Left renal cortex interstitium (tissue), 4 donors: ENCODE measurements at places on chromosomes 4 and X. TPM values are rescaled to one million over a fixed set of nuclear protein-coding genes. Genes with fewer than 3 reads are reported as not detected.
A peak's percentile ranks its signal among the peaks of the same experiment; 100 is the strongest.

Gene XG
- polyA plus RNA-seq = 0.19 TPM

Gene VSIG1
- 0.99 TPM for polyA plus RNA-seq

- no peak for DNase-seq
Measured at GRCh38 chr4:23234018-23234417, 541.3 kb downstream of the GBA3 start.

- DNase-seq = no peak
Measured at GRCh38 chrX:7318241-7318640, 170.3 kb upstream of the PUDP start.

- DNase-seq = no peak
Measured at GRCh38 chr4:26558166-26558895, 25.6 kb upstream of the TBC1D19 start.

Gene MXRA5
- 8.7 TPM for polyA plus RNA-seq

Gene AMOT
- 85.2 TPM for polyA plus RNA-seq

GRCh38 chr4:165378745-165379677 is at the start of gene CPE:
TSS of gene CPE (plus strand) at chr4:165379008. CDS start at chr4:165379222, 214 bp downstream.
- DNase-seq = peak; percentile 68

Gene KLB
- polyA plus RNA-seq = 0.13 TPM

Gene SPANXA2
- not detected for polyA plus RNA-seq

- DNase-seq = no peak
Measured at GRCh38 chr4:69323284-69323683, 43.0 kb downstream of the UGT2B28 start.

DNA sequence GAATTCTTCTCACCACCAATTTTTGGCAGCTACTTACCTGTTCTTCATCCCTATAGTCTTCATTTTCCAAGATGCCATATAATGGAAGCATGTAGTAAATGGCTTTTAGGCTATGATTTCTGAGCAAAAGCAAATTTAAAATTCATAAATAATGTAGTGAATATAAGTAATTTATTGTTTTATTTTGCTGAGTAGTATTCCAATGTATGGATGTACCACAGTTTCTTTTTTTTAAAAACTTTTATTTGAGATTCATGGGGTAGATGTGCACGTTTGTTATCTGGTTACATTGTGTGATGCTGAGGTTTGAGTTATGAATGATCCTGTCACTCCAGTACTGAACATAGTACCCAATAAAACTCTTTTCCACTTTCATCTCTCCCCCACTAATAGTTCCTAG is 369.1 kb downstream of the IL15 start:
- no peak for DNase-seq

DNA sequence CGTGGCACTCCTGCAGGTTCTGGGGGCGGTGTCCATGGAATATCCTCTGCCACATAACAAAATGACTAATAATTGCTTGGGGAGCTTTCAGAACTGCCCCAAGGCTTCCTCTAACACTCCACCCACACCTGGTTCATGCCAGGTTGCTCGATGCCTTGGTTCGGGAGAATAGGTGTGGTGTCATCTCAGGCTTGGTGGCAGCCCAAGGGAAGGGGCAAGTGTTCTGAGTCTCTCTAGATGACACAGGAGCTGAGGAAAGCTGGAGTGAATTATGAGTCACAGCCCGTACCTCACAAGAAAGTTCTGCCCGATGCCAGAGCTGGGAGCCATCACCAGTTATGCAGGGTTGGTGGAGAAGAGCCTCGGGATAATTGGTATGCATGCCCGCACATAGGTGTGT is 14.7 kb downstream of the FTSJ1 start:
- DNase-seq = no peak

GRCh38 chrX:66030505-66031317 is 9.2 kb downstream of the VSIG4 start:
- no peak for DNase-seq

DNA sequence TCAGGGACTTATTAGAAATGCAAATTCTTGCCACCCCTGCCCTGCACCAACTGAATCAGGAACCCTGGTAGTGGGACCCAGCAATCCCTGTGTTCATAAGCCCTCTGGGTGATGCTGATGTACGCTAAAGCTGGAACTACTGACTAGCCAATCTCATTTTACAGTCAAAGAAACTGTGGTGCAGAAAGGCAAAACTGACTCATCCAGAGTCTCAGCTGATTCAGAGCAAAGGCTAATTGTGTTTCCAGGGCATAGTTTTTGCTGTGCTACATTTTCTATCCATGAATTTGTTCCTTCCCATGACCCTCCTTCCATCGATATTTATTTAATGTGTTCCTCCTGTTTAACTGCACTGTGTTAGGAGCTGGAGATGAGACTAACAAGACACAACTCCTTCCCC is 207.5 kb downstream of the REPS2 start:
- no peak for DNase-seq

- no peak for DNase-seq
Measured at GRCh38 chrX:97692575-97692974, 808.9 kb downstream of the RPA4 start.

DNA sequence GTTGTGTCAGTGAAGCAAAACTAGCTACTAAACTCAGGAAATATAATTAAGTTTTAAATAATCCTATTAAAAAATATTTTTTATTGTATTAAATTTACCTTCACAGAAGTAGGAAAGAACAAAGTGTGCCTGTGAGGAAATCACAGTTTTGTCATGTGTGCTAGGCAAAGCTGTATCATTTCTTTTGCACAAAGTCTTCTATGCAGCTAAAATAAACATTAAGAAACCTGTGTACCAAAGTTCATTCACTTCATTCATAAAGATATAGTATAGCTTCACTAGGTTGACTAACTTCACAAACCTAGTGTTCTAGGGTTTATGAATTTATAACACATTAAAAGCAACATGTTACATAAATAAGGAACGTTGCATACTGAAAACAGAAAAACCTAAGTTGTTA is 131.0 kb downstream of the PDS5A start:
- DNase-seq = no peak

Gene GPC3
- 1,204 TPM for polyA plus RNA-seq

- DNase-seq = no peak
Measured at GRCh38 chr4:139606579-139607501, 50.8 kb upstream of the SETD7 start.

- no peak for DNase-seq
Measured at GRCh38 chrX:101290957-101291603, at the start of gene TAF7L. TSS of gene TAF7L (minus strand) at chrX:101291334. CDS start at chrX:101287543, 3,791 bp downstream.

GRCh38 chr4:64407000-64407399 is 2.2 kb downstream of the TECRL start:
- DNase-seq = no peak

DNA sequence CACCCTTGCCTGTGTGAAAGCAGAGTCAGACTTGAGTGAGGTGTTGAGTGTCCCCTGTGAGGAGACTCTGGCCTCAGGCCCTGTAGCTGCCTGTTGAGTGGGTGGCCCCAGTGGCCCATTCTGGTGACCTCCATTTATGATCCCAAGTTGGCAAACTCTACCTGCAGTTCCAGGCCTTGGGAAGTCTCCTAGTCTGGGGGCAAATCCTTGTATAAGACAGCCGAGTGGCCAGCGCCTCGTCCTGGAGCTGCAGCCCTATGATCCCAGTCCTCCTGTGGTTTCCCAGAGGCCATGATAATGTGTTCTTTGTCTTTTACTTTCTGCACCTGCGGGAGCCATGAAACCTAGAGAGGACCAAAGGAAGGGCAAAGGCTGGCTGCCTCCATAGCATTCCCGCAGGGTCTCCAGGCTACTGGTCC is 58.7 kb downstream of the NBDY start:
- DNase-seq = no peak

DNA sequence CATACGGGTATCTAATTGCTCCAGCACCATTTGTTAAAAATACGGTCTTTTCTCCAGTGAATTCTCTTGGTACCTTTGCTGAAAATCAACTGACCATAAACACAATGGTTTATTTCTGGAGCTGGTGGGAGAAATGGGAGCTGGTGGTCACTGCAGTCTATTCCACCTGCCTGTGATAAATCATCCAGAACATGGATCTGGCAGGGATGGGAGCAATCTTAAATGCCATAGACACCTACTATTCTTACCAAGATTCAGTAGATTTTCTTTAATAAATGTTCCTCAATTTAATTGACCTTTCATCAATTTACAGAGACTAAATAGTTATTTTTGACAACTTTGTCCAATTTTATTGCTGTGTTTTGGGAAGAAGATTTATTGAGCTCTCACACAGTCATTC is 68.1 kb downstream of the SLC9A7 start:
- DNase-seq = no peak

- no peak for DNase-seq
Measured at GRCh38 chr4:13597141-13597540, 30.4 kb downstream of the BOD1L1 start.

GRCh38 chrX:9897761-9898161 is 69.4 kb upstream of the CLDN34 start:
- DNase-seq = no peak

DNA sequence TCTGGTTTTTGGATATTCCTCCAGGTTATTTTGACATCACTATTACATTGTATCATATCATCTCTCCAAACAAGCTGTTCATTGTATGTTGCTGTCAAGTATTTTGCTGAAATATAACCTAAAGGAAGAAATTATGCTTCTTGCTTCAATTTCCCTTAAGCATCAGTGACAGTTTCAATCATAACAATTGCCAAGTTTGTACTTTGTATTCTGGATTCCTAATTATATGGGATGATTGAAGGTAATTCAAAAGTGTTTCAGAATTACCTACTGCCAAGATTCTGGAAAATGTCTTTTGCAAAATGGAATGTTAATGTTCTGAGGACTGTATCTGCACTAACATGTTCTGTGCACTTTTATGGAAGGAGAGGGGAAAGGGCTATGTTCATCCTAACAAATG is 228.7 kb downstream of the PRDM5 start:
- DNase-seq = no peak

Gene TAF7L
- 0.84 TPM for polyA plus RNA-seq

DNA sequence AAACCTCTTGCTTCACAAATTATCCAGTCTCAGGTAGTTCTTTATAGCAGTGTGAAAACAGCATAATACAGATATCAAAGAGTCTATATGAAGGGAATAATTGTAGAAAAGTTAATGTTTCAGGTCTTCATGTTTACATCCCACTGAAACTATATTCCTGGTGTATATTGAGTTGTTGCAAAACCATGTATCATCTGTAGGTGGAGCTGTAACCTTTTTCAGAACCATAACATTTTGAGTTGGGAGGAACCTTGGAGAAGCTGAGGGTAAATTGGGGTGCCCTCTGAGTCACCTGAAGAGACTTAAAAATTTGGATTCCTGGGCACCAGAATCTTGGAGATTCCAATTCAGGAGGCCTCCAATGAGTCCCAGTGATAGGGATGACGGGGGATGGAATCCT is 51.9 kb upstream of the TAPT1 start:
- DNase-seq = no peak

DNA sequence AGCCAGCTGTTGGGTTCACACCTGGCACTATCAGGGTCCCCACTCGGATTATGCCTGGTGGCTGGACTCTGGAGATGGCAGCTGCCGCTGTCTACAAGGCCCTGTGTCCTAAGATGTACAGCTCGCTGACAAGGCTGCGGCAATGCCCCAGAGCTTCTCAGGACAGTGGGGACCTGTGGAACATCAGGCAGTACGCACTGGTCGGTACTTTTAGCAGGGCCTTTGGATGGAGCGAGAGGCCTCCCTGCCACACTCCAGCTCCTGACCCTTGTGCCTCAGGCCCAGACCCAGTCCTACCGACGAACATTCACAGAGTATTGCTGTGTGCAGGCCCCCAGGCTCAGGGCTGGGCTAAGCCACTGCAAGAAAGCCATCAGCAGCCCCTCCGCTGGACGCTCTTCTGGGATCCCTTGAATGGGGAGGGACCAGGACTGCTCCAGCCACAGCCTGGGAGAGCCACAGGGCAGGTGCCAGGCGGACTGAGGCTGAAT is 45.7 kb upstream of the HMX1 start:
- no peak for DNase-seq

GRCh38 chr4:14294611-14295010 is 667.1 kb upstream of the BOD1L1 start:
- no peak for DNase-seq

DNA sequence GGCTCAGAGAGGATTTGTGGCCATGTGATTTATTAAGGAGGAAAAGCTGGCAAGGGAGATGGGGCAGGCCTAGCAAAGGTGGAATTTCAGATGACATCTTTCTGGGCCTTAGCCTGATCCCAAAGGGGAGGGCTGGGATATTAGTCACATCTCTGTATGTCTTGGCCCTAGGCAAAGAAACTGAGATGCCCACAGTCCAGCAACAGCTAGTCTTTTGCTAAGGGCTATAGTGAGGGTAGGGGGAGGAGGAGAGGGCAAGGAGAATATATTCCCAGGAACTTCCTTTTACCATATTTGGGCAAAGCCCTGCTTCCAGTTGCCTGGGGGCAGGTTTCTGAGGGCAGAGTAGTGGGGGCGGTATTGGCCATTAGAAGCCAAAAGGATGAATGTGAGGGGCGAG is 209.8 kb upstream of the NR3C2 start:
- DNase-seq = no peak

GRCh38 chr4:15757054-15757453 is 21.1 kb upstream of the CD38 start:
- DNase-seq = no peak

Gene SLC10A3
- polyA plus RNA-seq = 20.3 TPM
